ENCODE measurements at places on chromosomes 7 and 10.

DNA sequence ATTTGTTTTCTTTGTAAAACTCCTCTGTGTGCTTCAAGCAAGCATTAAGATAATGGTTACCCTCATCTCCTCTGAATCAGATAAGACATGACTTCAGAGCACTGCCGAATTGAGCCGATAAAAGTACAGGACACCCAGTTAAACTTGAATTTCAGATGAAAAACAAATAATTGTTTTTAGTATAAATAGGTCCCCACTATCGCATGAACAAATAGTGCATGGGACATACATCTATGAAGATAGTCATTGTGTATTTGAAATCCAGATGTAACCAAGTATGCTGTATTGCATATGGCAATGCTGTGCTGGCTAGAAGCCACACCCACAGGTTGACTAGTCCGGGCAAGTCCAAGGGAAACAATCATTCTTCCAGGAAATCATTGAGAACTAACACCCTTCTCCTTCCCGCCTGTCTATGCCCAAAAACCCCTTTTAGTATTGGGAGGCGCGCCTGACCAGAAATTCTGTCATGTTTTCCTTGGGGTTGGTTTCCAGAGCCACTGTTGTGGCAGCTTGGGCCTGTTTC lies 12.6 kb upstream of the FGFR2 start:
- no peak for DNase-seq

- no peak for DNase-seq
Observed at GRCh38 chr7:28784171-28784902, 173.8 kb downstream of the TRIL start.

DNA sequence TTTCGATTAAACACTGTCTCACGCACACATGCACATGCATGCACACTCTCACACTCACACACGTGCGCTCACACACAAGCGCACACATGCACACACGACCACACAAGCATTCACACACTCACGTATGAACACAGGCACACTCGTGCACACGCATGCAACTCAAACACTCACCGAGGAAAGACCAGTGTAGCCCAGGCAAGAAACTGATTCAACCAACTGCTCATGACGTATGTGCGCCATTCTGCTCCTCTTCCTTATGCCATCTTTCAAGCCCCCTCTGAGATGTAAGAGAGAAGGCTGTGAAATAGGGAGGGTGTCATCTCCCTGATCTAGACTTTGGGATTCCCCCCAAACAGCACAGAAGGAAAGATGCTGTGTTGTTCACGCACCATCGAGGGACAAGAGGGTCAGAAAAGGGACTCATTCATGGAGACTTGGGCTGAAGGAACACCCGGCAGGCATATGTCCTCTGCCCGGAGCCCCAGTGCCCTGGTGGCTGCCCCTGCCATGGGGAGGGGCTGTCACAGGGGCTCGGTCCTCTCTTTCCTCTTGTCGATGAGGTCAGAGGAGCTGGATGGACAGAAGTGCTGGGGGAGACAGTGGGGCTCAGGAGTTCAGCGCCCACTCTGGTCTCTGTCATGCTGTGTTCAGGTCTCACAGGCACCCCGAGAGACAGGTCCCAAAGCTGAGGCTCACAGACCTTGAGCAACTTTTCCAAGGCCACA lies 130.1 kb upstream of the SHH start:
- no peak for DNase-seq

DNA sequence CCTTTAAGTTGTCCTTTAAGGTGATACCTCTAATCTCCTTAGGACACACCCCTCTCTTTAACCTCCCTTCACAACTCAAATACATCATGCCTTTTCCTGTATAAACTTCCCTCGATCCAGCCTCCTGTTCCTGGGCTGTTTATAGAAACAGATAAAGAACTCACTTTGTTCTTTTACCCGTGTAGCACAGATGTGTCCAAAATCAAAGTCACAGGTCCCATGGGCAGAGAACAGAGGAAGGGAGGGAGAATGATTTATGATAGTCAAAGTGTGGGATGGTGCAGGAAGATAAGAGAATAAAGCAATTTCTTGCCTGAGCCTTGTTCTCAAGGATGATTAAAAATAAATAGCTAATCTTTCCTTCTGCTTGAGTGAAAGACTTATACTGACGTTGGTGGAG lies 50.3 kb upstream of the CABCOCO1 start:
- DNase-seq: no peak

DNA sequence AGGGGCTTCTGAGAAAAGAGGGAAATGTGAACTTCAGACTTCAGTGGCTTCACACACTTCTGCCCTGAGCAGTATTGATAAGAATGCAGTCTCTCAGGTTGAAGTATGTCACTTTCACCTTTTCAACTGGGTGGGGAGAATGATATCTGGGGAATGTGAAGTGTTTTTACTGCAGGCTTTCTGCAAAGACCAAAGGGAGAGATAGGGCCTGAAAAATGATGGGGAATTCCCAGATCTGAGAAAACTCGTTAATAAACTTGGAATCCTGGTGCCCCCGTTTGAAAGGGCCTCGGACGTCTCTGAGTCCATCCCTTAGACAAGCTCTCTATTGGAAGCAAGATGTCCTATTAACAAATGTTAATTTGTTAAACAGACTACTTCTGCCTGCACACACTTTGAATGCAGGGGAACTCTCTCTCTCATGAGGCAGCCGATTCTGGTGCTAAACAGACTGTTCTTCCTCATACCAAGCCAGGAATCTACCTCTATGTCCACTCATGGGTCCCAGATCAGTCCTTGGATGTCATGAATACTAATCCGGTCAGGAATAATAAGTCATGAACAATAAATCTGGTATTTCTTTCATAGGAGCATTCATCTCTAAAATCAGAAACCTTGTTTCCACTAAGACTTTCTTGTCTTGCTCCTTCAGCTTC lies 193.6 kb downstream of the JCAD start:
- DNase-seq: no peak

GRCh38 chr7:74283858-74284447 lies 5.3 kb upstream of the CLIP2 start:
- DNase-seq: no peak

DNA sequence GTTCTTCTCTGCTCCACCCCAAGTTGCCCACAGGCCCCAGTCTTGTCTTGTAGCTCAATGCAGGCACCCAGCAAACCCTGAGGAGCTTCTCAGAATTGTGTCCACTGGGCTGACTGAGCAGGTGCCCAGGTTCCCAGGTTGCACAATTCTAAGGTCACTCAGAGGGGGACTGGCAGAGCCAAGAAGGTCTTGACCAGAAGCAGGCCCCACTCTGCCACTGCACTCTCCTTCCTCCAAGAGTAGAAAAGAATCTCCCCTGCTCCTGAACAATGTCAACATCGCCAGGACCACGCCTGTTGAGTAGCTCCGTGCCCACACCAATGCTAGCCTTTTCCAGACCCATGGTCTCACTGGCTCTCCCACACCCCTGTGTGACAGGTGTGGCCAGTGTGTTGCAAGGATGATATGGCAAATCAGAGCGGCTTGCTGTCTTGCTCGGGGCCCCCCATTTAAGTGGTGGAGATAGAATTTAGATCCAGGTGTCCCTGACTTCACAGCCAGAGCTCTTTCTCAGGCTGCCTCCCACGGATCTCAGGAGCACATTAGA lies 577 bp downstream of the LRRC18 start:
- no peak for DNase-seq

DNA sequence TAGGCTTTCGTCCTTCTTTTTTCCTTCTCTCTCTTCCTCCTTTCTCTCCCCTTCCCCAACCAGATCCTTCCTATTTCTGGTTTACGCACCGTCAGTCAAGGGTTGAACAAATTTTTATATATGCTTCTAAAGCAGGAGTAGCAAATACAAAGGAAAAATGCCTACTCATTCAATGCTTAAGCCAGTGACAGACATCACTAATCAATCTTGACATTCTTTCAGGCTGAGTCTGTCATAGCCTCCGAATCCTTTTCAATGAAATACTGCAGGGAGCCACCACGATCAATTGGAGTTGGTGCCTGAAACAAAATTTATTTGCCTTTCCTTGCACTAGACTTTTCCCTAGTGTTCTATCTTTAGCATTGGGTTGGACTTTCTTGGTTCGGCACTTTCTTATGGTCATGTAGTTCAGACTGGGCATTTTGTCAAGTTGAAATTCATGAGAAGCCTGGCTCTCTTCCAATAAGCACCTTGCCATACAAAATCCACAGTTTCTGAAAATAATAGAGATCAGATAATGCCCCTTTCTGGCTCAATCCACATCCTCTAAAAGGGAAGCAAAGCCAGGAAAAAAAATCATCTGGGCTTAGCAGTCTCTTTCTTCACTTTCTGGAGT lies 239.5 kb upstream of the PLXNA4 start:
- no peak for DNase-seq

DNA sequence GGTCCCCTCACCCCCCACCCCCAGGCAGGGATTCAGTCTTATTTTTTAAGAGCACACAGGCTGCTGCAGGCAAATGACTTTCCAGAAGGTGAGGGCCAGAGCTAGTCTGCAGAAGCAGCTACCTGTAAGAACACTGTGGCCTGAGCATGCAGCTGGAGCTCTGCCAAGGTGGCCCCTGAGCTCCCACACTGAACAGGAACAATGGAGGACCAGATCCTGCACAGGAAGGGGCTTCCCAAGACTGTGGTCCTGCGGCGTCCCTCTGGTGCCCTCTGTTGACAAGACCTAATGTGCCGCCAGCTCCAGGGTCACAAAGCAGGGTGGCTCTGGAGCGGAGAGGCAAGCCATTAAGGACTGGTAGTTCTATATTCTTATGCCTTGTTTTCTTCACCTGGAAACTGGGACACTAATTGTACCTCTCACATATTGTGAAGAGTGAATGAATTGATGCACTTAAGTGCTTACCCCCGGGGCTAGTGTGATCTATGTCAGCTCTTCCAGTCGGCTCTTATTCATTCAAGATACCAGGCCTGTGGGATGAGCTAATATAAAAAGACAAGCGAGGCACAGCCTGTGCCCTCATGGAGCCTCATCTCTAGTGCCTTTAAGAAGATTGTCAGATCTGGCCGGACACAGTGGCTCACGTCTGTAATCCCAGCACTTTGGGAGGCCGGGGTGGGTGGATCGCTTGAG lies 8.0 kb upstream of the BEND7 start:
- DNase-seq: peak; percentile 11

DNA sequence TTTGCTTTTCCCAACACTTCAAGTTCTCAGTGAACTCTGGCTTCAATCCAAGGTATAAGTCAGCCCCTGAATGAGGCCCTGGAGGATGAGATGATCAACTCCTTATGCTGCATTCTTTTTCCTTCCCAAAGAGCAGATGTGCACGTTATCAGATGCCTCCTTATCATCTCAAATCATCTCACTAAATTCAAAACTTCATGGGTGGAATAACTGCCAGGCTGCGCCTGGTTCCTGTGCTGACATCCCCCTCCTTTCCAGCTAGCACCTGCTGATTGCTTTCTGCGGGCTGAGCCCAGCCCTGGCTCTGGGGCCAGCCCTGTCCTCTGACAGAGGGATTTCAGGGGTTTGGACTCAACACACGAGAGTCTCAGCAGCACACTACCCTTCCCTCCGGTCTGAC lies 44.9 kb downstream of the TLL2 start:
- DNase-seq: no peak

GRCh38 chr7:70676243-70676642 lies 455.7 kb upstream of the GALNT17 start:
- DNase-seq: no peak

DNA sequence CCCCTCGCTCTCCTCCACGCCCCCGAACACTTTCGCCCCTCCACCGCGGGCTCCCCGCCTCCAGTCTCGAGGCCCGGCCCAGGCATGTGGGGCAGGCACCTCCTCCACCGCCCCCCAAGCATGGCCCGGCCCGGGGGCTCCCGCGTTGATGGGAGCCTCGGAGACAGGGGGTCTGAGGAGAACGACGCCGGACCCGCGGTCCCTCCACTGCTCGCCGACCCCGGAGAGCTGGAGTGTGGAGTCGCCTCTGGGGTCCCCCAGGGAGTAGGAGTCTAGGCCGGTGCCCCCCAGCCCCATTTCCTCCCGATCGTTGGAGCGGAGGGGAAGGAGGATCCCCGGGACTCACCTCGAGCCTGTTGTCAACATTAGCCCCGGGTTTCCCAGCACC lies 206 bp downstream of the UPF2 start:
- no peak for DNase-seq

DNA sequence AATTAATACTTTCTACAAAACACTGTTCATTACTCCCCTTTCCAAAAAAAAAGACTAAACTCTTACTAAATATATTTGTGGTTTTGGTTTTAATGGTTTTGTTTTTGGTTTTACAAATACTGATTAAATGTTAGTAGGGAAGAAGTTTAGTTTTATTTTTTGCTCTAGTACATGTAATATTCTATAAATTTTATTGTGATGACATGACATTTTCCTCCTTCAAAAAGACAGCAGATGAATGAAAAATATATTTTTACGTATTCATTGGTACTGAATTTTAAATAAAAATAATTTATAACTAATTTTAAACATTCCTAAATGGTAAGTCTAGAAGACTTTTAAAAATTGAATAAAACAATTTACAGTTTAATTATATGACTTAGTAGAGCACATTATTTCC lies 512.9 kb downstream of the GFRA1 start:
- no peak for DNase-seq

GRCh38 chr7:19914866-19915265 lies 141.4 kb upstream of the TMEM196 start:
- no peak for DNase-seq

DNA sequence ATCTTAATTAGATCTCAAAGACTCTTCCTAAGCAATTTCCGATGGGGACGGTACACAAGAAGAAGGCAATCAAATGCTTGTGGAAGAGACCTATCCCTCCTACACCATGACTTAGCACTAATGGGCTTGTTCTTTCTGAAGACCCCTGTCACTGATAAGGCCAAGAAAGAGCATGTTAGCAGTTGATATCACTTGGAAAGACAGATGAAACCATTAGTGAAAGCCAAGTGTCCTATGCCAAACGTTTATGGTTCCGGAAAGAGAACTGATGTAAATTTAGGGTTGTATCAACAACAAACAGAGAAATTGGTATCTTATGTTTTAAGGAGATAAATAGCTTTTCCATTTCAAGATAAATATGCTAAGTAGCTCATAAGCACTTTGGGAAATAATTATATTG lies 6.5 kb downstream of the UROS start:
- DNase-seq: no peak

Data from NCI-H2029 (cell line).